ENCODE measurements at places on chromosomes 3 and 15.

DNA sequence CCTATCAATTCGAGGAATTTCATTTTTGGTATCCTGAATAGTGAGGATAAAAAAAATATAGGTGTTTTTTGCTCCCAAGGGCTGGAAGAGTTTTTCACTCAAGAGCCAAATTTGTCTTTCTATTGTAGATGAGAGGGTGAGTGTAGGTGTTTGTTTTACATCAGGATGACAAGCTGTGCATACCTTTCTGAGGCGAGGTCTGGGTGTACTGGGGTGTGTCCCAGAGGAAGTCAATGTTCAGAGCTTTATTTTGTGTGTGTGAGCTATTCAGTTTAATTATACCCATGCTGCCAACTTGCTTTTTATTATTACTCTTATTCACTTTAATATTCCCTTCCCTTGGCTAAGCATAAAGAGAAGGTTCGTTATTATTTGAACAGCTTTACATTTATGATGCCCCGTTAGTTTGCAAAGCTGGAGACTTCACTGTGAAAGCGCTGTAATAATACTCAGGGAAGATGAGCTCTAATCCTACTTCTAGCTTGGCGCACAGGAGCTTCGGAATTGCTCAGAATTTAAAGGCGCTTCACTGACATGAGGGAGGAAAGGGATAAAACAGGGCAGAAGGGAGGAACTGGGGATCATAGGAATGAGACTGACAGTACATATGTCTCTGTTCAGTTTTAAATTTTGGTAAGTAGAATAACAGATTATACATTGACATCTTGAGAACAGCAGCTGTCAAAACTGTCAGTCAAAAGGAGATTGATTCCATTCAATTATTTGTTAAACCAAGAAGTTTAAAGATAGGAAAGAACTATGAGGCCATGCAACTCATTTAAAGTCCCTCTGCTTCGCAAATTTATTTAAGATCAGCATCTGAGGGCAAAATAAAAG is 117.7 kb upstream of the TP63 start:
- no peak for DNase-seq

GRCh38 chr3:135325096-135325495 is 530.0 kb downstream of the EPHB1 start:
- no peak for DNase-seq

GRCh38 chr15:81643771-81644170 is 269.8 kb upstream of the TMC3 start:
- no peak for DNase-seq

DNA sequence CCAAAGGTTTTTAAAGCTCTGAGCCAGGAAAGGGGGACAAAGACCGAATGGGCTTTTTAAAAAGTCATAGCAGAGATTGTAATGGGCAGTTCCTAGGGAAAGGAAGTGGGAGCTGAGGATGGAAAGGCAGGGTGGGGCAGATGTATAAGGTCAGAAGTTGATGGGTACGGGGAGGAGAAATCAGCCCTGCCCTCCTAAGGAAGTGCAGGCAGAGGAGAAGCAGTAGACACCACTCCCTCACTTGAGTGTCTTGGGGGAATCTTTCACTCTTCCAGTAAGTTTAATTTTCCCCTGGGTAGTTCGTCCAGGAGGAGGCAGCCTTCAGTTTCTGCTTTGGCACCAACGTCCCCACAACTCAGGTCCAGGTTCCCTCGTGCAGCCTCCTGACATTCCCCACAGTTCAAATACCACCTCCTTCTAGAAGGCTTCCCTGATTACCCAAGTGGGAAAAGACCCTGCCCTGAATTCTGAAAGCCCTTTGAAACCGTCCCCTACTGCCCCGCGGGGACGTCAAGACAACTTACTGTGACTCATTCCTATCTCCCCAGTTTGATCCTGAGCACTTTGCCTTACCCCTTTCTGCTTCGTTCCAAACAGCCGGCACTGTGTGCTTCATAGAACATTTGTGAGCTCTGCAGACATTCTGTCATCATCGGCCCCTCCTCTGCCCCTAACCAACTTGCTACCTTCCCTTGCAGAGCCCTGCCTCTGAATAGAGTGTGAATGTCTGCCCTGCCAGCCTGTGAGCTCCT is 14.3 kb upstream of the SRP14 start:
- no peak for DNase-seq

DNA sequence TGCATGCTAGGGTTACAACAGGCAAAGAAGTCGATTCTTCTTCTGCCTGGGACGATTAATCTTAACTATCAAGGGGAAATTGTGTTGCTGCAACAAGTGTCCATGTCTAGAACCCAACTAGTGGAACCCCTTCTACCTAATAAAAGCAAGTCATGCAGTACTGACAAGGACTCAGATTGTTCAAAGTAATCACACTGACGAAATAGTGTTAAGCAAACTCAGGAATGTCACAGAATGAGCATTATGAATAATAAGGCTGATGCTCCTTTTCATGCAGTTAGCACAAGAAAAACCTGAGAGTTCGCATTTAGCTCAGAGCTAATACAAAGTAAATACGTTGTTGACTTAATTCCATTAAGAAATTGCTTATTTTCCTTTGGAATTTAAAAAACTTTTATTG is 47.5 kb upstream of the TRIM42 start:
- no peak for DNase-seq

DNA sequence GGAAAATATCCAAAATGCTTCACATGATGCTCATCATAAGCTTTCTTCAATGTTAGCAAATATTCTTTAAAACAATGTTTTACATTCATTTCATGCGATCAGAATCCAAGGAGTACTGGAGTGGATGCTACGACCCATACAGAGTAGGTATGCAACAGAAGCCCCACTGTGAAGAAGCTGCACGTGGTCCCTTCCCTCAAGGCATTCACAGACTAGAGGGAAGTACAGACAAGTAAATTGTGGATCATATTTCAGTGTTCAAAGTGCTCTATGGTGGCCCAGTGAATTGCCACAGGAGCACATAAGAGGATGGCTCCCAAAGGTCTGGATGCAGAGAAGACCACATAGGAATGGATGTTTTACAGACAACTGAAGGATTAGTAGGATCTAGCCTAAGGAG is 789.9 kb downstream of the IGSF11 start:
- DNase-seq: no peak

DNA sequence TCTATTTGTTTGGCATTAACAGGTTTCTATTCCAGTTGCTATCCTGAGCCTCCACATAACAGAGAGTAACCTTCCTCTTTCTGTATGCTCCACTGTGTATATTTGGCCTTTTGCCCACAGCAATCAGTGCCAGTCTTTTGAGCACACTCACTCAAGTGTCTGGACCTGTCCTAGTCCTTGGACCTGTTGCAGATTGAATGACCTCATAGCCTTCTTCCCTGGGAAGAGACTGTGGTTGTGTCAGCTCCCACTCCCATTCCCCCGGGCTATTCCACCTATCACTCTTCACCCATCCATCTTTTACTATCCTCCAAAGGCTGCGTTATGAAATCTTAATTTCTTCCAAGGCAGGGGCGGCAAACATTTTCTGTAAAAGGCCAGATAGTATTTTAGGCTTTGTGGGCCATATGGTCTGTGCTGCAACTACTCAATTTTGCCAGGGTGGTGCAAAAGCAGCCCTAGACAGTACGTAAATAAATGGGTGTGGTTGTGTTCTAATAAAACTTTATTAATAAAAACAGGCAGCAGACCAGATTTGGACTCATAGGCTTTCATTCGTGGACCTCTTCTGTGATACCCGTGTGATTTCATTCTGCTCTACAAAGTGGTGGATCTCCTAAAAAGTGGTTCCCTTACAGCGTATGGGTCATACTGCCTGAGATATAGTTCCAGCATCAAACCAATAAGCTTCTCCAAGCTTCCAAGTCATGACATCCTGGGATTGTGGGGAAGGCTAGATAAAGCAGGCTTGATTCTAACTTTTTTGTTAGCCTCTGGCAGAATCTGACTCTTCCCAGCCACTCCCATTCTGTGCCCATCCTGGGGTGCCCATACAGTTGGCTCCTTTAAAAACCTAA is 57.4 kb downstream of the CDAN1 start:
- DNase-seq: no peak

DNA sequence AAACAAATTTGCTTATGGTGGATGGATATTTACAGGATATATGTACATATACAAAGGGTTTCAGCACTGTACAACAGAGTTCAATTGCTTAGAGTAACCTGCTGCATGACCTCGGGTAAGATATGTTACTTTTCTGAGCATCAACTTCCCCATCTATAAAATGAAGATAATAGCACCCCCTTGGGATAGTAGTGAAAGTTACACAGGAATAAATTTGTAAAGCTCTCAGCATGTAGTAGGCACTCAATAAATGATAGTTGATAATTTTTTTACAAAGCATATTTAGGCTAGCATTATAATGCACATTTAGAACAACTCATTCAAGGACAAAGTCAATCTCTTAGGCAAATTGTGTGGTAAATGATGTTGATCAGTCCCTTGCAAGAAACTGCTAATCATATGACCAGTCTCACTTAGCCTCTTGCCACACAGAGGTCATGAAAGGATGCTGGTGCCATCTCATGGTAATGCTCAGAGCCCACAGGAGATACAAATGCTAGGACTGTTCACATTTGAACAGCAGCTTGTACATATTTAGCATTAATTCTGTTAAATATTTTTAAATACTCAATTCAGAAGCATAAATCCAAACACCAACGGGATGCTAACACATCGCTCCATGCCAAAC is 123.9 kb downstream of the MAGI1 start:
- DNase-seq: no peak

DNA sequence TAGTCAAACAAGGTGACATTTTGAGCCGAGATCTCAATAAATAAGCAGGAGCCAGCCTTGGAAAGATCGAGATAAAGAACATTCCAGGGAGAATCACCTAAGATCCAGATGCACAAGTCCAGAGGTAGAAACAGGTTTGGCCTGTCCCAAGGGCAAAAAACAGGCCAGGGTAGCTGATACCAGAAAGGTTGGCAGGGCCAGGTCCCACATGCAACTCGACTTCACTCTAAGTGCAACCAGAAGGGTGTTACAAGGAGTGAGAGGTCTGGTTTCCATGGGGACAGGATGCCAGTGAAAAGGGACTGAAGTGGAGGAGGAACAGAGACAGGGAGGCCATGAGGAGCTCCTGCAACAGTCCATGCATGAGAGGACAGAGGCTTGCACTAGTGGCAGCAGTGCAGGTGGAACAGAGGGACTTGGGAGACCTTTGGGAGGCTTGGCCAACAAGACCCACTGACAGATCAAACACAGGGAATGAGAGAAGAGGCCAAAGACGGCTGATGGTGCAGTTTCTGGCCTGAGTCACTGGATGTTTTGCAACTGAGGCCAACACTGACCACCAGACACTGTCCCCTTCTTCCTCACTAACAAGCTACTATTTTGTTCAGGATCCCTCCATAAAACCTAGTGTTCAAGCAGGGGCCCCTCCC is 5.2 kb downstream of the TPRA1 start:
- no peak for DNase-seq
